ENCODE measurements at places on chromosomes 3 and 15.

- DNase-seq, result no peak
Measured at GRCh38 chr15:74060251-74060650, 22.1 kb downstream of the GOLGA6A start.

- no peak for DNase-seq
Measured at GRCh38 chr3:140387244-140387643, 290.6 kb upstream of the TRIM42 start.

GRCh38 chr3:186722457-186722856, 5.3 kb downstream of the KNG1 start:
- DNase-seq, result no peak

- DNase-seq, result no peak
Measured at GRCh38 chr15:85100186-85100937, 118.7 kb downstream of the PDE8A start.

DNA sequence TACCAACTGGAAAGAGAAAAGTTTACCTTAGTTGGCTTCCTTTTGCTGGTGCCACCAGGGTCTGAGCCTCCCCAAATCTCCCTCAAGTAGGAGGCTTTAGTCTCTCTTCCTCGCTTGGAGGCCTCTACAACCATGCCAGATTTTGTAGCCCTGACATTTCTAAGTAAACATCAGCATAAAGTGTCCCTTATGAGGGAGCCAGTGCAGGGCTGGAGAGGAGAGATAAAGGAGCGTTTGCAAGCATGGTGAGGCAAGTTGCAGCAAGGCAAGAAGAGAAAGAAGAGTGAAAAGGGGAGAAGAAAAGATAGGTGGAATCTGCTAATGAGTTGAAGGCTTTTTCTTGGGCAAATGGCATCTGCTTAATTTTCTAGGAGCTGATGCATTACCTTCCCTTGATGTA, 82.7 kb upstream of the FNDC3B start:
- DNase-seq, result no peak

DNA sequence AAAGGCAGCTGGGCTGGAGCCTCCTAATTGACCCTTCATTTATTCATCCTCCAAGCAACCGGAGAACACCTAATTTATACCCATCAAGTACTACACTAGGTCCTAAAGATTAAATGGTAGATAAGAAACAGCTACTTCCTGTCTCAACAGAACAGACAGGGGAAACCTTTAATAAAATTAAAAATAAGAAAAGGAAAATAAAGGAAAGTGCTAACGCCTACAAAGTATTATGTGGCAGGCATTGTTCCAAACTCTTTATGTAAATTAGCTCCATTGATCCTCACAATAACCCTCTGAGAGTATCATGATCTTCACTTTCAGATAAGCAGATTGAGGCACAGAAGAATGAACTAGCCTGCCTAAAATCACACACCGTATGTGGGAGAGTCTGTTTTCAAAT, 139.5 kb downstream of the CNTN6 start:
- no peak for DNase-seq

- no peak for DNase-seq
Measured at GRCh38 chr3:111318289-111318688, 223.7 kb upstream of the CD96 start.

DNA sequence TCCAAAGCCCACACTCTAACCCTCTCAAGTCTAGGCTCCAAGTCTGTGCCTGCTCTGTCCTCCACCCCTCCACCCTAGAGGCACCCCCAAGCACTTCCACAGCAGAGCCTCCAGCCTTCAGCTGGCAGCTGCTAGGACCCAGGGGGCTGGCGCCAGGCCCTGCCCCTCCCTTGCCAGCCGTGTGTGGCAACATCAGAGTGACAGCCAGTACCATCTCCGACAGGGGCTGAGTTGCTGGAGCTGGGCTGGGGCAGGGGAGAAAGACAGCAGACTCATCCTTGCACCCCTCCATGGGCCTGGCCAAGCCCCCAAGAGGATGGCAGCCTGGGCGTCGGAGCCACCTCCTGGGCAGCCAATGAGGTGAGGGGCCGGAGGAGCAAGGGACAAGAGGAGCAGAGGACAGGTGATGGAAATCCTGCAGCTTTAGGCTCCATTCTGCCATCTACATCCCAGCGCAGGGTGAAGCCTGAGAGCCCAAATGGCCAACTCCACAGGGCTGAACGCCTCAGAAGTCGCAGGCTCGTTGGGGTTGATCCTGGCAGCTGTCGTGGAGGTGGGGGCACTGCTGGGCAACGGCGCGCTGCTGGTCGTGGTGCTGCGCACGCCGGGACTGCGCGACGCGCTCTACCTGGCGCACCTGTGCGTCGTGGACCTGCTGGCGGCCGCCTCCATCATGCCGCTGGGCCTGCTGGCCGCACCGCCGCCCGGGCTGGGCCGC, at the start of gene GPR62:
Gene GPR62 (plus strand): TSS at position 207 of the 718 bp plus-strand sequence. CDS start 272 bp downstream, at position 479.
- no peak for DNase-seq

- no peak for DNase-seq
Measured at GRCh38 chr15:88144921-88145653, 111.5 kb downstream of the NTRK3 start.

- no peak for DNase-seq
Measured at GRCh38 chr15:60122691-60123090, 118.6 kb downstream of the FOXB1 start.

GRCh38 chr3:167653760-167654159, at the start of gene WDR49:
Gene WDR49, minus strand, starts transcription at chr3:167653942. Its CDS starts 517 bp downstream, at chr3:167653425.
- DNase-seq, result no peak

DNA sequence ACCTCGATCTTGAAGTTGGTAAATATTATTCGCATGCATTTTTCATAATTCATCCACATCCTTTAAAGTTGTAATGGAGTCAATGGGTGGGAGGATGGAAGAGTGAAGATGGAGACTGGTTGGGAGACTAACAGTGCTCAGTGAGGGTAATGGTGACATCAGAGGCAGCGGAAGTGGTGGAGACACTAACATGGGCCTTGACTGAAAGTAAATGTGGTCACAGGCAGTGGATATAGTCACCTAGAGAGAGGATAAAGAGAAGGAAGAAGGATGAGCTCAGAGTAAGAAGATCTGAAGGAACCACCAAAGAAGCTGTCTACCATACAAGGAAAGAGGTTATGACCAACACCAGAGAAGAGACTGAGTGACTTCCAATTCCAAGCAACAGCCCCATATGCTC, 281.6 kb upstream of the STT3B start:
- no peak for DNase-seq

- no peak for DNase-seq
Measured at GRCh38 chr3:142356818-142357217, 91.0 kb downstream of the XRN1 start.

- no peak for DNase-seq
Measured at GRCh38 chr3:29083676-29084075, 197.2 kb upstream of the RBMS3 start.

GRCh38 chr3:16978234-16978920, 93.6 kb downstream of the PLCL2 start:
- DNase-seq, result no peak

GRCh38 chr3:79517766-79518413, 249.9 kb downstream of the ROBO1 start:
- DNase-seq, result no peak

DNA sequence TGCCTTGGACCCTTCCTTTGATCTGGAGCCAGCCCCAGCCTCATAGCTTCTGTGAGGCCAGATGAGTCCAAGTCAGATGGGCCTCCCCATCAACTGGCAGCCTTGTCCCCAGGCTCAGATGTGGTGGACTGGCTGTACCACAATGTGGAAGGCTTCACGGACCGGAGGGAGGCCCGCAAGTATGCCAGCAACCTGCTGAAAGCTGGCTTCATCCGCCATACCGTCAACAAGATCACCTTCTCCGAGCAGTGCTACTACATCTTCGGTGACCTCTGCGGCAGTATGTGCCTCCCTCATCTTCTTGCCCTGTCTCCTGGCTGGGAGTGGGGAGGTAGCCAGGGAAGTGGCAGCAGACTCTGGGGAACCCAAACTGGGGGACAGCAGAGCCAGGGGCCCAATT, 6.9 kb upstream of the AP2M1 start:
- no peak for DNase-seq

DNA sequence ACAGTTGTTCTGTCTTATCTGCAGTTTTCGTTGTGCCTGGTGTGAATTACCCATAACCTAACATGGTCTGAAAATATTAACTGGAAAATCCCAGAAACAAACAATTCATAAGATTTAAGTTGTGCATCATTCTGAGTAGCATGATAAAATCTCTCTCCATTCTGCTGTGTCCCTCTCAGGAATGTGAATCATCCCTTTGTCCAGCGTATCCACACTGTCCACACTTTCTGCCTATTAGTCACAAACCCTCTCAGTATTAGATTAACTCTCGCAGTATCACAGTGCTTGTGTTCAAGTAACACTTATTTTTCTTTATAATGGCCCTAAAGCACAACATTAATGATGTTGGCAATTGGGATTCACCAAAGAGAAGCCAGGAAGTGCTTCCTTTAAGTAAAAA, 203.2 kb downstream of the CGGBP1 start:
- DNase-seq, result no peak

GRCh38 chr3:115667738-115668065, 44.4 kb downstream of the GAP43 start:
- DNase-seq, result no peak

- no peak for DNase-seq
Measured at GRCh38 chr15:66111363-66111762, 142.2 kb downstream of the MEGF11 start.

DNA sequence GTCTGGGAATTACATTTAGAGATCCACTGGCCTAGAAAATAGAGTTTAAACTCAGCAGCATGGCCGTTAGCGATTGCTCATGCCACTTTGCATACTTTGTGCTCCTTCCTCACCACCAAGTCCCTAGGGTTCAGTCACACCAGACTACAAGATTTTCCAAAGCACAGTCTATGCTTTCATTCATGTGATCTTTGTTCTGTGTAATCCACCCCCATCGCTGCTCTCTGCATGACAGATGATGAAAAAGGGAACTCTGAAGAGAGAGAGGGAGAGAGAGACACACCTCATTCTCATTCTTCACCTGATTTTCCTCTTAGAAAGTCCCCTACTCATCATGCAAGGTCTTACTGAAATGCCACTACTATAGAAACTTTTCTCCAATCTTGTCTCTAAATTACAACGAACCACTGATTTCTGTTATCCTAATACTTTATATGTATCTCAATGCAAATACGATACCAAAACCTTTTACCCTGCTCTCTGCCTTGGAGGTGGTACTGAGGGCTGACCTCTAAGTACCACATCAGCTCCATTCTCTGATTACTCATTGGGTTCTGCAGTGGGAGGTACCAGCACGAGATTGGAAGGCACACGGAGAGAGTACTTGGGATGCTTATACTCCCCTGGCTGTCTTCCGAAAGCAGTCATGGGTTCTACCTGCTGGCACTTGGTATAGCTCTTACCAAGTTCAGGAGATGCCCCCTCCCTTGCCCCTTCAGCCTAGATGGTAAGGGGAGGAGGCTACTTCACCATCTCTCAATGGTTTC, 1.1 kb upstream of the PARP15 start:
- no peak for DNase-seq

DNA sequence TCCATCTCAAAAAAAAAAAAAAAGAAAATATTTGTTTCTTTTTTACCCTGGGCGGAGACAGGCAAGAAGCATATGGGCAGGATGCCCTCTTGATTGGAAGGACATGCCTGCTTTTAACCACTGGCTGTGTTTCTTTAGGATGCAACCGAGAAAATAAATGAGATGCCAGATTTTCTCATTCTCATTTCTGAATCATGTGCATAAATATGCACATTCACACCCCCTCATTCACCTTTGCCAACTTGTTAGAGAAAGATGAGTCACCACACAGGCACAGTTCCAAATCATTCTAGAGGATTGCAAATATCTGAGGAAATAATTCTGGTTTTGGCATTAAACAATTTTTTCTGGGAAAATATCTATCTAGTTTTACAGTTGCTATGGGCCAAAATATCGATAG, 3.3 kb downstream of the LIPH start:
- no peak for DNase-seq

DNA sequence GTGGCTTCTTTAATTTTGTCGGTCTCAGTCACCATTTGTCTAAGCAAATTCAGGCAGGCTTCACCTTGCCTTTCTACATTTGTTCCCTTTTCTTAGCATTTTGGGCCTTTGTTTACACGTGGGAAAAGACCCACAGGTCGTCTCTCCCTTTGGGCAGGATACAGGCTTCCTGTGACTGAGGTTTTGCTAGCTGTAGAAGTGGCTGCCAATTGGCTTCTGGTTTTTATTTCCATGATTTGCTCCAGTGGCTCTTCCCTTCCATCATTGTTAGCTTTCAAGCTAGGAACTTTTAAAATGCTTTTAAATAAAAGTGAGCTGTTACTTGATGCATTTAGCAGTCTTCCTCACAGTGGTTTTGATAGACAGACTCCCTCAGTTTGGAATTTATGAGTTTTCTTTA, 37.3 kb downstream of the MLH1 start:
- DNase-seq, result no peak

DNA sequence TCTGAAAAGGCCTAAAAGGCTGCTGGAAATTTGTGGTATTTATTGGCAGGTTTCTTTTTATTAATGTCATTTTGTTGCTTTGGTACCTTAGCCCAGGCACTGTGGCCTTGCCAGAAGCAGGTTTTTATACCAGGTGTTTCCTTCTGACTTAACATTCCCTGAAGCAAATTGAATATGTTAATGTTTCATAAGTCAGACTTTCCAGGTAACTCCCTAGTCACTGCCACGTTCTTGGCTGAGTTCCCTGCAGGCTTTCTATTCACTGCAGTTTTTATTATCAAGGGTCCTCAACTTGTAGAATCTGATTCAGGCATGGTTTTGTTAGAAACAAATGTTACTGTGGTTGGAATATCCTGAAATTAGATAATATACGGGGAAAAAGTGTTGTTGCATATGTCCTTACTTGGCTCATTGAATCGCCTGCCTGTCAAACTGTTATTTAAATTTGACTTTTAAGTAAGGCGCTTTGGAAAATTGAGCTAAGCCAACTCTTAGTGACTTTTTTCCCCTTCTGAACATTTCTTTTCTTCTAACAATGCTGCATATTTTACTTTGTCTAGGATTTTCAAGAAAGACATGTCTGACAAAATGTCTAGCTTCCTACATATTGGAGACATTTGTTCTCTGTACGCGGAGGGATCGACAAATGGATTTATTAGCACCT, 22.9 kb downstream of the ITPR1 start:
- no peak for DNase-seq

DNA sequence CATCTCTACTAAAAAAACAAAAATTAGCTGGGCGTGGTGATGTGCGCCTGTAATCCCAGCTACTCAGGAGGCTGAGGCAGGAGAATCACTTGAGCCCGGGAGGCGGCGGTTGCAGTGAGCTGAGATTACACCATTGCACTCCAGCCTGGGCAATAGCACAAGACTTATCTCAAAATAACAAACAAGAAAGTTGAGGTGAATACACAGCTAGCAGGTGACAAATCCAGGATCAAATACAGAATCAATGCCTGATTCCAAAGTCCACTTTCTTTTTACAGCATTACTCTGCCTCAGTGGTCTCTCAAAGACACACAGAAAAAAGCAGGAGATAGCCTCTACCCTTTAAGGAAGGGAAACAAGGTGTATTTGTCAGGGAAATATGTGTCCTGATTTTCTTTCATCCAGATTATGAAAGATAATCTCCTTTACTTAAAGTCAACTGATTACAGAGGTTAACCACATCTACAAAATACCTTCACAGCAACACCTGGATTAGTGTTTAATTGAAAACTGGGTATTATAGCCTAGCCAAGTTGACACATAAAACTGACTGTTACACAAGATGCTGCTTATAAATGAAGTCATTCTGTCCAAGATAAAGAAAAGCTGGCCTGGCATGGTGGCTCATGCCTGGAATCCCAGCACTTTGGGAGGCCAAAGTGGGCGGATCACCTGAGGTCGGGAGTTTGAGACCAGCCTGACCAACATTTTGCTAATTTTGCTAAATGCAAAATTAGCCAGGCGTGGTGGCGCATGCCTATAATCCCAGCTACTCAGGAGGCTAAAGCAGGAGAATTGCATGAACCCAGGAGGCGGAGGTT, 4.0 kb upstream of the SLC25A38 start:
- no peak for DNase-seq

- DNase-seq, result no peak
Measured at GRCh38 chr15:78450285-78450858, 12.4 kb downstream of the IREB2 start.

Data from stimulated activated CD4-positive, alpha-beta T cell treated with anti-CD3 and anti-CD28 coated beads, TNF-alpha, amount 100 ng/mL, for 4 hours (primary cell).